ENCODE measurements at places on chromosomes 11 and 22. TPM values are rescaled to one million over a fixed set of nuclear protein-coding genes. Genes with fewer than 3 reads are reported as not detected.

Gene MYEOV
- 1.0 TPM for total RNA-seq

Gene EIF3D
- total RNA-seq = 332 TPM

Gene NXPE1
- total RNA-seq = not detected

Gene MMP8
- not detected for total RNA-seq

Gene C11orf16
- total RNA-seq = not detected

Gene RGL4
- not detected for total RNA-seq

Gene PHOX2A
- 0.13 TPM for total RNA-seq

Gene UPK3A
- total RNA-seq = not detected

Gene OR8G5
- total RNA-seq = not detected

Gene MAML2
- 16.7 TPM for total RNA-seq

Gene TRIM29
- total RNA-seq = 0.16 TPM

Gene TUB
- total RNA-seq = 3.7 TPM

Gene BIK
- total RNA-seq = 9.5 TPM

Gene CCDC116
- 0.13 TPM for total RNA-seq

Gene HOATZ
- not detected for total RNA-seq

Gene CEND1
- total RNA-seq = not detected

Gene CLCF1
- 29.8 TPM for total RNA-seq

Gene POLR2F
- 61.7 TPM for total RNA-seq

Gene TTC17
- 20.2 TPM for total RNA-seq

Gene MIEF1
- total RNA-seq = 26.6 TPM

Gene TMEM135
- total RNA-seq = 13.1 TPM

Gene JOSD1
- 66.0 TPM for total RNA-seq

Gene FSHB
- not detected for total RNA-seq

Gene FOSL1
- 147 TPM for total RNA-seq

Gene GRM5
- total RNA-seq = 0.13 TPM

Gene SLC16A8
- 0.51 TPM for total RNA-seq

Gene APOL5
- total RNA-seq = not detected

Gene RAB36
- 4.7 TPM for total RNA-seq

Gene FGF19
- not detected for total RNA-seq

Gene WEE1
- total RNA-seq = 18.9 TPM

Gene APOBEC3G
- total RNA-seq = 10.9 TPM

Gene SLC5A1
- not detected for total RNA-seq

Gene TMEM132A
- 142 TPM for total RNA-seq

Gene FAM181B
- 0.33 TPM for total RNA-seq

Gene DEFB131B
- not detected for total RNA-seq

Gene SWAP70
- total RNA-seq = 8.5 TPM

Gene COPB1
- total RNA-seq = 76.2 TPM

Gene VSIG10L2
- total RNA-seq = not detected

Gene CBLIF
- total RNA-seq = not detected

Gene PRODH
- total RNA-seq = 0.16 TPM

Gene C22orf31
- not detected for total RNA-seq

Gene MEI1
- total RNA-seq = 0.13 TPM

Gene SLC29A2
- 5.2 TPM for total RNA-seq

Gene RCE1
- 36.8 TPM for total RNA-seq

Gene TBC1D10A
- total RNA-seq = 15.8 TPM

Gene TMPRSS6
- total RNA-seq = not detected

Gene SH3BP1
- total RNA-seq = 14.8 TPM

Data from mesangial cell (primary cell).